ENCODE measurements at places on chromosomes 11 and 22.

- no peaks in the 10 kb centered on the region for H3K27me3 ChIP-seq
- H3K27ac ChIP-seq: no peak overlapping the region
- DNase-seq: no peak
- no peaks in the 10 kb centered on the region for H3K36me3 ChIP-seq
- no peak overlapping the region for H3K4me3 ChIP-seq
- H3K4me1 ChIP-seq: no peaks in the 10 kb centered on the region
Observed at GRCh38 chr11:90919332-90919731, 696.5 kb upstream of the CHORDC1 start.

DNA sequence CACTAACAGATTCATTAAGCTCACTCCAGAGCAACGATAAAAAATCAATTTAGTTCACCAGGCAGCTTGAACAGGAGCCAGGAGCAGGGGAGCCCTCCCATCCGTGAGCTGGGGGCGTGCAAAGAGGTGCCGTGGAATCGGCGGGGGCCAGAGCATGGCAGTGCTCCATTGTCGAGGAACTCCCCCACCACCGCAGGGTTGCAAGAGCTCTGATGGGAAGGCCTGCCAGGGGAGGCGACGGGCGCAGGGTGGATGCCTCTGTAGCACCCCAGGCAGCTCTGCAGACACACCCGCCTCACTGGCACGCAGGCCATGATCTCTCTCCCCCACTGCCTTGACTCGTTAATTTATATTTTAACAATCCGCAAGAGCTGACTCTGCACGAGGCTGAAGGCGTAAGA lies 433.2 kb downstream of the MIAT start:
- DNase-seq: no peak
- peaks cover 4% of the 10 kb centered on the region for H3K4me1 ChIP-seq
- H3K27ac ChIP-seq: no peak overlapping the region
- peaks cover 58% of the 10 kb centered on the region for H3K27me3 ChIP-seq
- H3K4me3 ChIP-seq: no peak overlapping the region

DNA sequence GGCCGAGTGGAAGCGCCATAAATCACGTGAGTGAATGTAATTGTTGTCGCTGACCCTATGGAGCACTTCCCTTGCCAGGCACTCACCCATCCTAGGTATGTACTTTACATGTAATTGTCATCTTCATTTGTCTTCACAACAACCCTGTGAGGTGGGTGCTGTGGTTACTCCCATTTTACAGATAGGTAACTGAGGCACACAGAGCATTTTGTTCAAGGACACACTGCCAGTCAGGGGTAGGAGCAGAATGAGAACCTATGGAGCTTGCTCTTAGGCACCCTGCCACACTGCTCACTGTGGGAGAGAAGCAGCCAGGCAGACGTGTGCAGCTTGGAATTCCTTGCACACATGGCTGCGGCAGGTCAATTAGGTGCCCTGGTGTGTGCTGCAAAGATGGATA lies 785 bp upstream of the EFCAB6 start:
- peak overlapping the region; percentile 83 for H3K27ac ChIP-seq
- H3K4me1 ChIP-seq: peaks cover 11% of the 10 kb centered on the region
- H3K4me3 ChIP-seq: peak overlapping the region; percentile 83
- DNase-seq: no peak
- no peaks in the 10 kb centered on the region for H3K27me3 ChIP-seq

- H3K4me1 ChIP-seq: no peaks in the 10 kb centered on the region
- no peak overlapping the region for H3K4me3 ChIP-seq
- no peak overlapping the region for H3K27ac ChIP-seq
- H3K27me3 ChIP-seq: no peaks in the 10 kb centered on the region
Observed at GRCh38 chr11:131666617-131667016, 296.2 kb downstream of the NTM start.

DNA sequence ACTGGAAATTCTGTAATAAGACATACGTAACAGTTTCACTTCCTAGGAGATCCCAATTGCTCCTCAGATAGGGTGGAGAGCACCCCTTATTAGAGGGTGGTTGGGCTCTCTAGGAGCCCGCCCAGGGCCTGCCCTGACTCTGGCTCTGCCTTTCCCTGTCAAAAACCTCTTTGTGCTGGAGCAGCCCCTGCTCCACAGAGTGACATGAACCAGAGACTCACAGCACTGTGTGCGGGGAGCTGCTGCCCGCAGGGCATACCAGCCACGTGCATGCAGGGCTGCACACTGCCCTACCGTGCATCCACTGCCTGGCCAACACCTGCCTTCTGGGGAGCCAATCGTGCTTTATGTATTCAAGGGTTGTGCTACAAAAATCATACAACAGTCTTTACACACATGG lies 24.3 kb downstream of the KCNQ1OT1 start:
- no peaks in the 10 kb centered on the region for H3K36me3 ChIP-seq
- no peaks in the 10 kb centered on the region for H3K27me3 ChIP-seq
- no peaks in the 10 kb centered on the region for H3K4me1 ChIP-seq
- DNase-seq: no peak

- no peaks in the 10 kb centered on the region for H3K27me3 ChIP-seq
- DNase-seq: no peak
- H3K4me1 ChIP-seq: peaks cover 5% of the 10 kb centered on the region
- no peaks in the 10 kb centered on the region for H3K36me3 ChIP-seq
- H3K4me3 ChIP-seq: no peak overlapping the region
Observed at GRCh38 chr11:15764326-15764725, 592.0 kb downstream of the SOX6 start.

- H3K27ac ChIP-seq: no peak overlapping the region
- H3K27me3 ChIP-seq: no peaks in the 10 kb centered on the region
- no peak overlapping the region for H3K4me3 ChIP-seq
- no peaks in the 10 kb centered on the region for H3K4me1 ChIP-seq
- no peak for DNase-seq
Observed at GRCh38 chr11:36631774-36632173, 33.7 kb upstream of the RAG2 start.

DNA sequence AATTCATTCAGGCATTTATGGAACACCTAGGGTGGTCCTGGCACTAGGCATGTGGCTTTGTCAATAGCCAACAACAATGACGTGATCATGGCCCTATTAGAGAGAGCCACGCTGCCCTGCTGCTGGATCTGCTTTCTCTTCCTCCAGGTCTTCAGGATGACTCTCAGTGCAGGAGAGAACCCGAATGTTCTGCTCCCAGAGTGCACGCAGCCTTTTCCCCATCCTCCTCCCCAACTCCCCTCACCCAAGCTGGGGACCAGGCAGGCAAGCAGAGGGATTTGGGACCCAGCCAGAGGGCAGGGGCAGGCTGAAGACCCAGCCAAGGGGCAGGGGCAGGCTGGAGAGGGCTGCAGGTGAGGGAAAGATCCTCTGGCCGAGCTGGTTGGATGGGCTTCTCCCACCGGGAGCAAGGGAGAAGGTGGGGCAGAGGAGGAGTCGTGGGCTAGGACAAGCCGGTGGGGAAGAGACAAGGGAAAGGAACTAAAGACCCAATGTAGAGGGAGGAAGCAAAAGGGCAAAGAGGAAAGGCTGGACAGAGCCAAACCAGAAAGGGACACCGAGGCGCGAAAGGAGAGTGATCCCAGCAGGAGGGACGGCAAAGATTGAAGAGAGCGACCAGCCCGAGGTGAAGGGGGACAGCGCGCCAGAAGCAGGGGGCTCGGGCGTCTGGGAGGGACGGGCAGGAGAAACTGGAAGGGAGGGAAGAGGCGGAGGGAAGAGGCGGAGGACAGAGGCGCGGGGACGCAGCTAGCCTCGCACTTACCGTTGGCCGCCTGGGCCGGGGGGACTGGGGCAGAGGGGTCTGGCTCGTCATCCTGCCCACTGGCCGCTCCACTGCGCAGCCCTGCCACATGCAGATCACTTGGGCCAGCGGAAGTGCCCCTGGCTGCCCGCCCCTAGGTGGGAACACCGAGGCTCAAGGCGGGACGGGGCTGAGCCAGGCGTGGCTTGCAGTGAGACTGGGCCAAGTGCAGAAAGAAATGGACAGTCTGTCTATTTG lies at the start of gene KCTD14:
Gene KCTD14, minus strand, starts transcription at position 880 of the 1,000 bp plus-strand sequence. Its CDS starts 27 bp downstream, at position 853.
- H3K4me3 ChIP-seq: peak within 1 kb of the TSS; percentile 41
- H3K4me1 ChIP-seq: peaks cover 15% of the 10 kb centered on the region
- no peaks in the 10 kb centered on the region for H3K36me3 ChIP-seq
- peak within 1 kb of the TSS; percentile 28 for H3K27ac ChIP-seq
- no peaks in the 10 kb centered on the region for H3K27me3 ChIP-seq
- no peak for DNase-seq

GRCh38 chr11:94629741-94630140 lies 62.6 kb downstream of the PIWIL4 start:
- H3K27me3 ChIP-seq: no peaks in the 10 kb centered on the region
- H3K27ac ChIP-seq: no peak overlapping the region
- no peak for DNase-seq
- no peaks in the 10 kb centered on the region for H3K4me1 ChIP-seq
- H3K36me3 ChIP-seq: no peaks in the 10 kb centered on the region
- H3K4me3 ChIP-seq: no peak overlapping the region

- H3K4me1 ChIP-seq: no peaks in the 10 kb centered on the region
- H3K27me3 ChIP-seq: peaks cover 3% of the 10 kb centered on the region
- H3K27ac ChIP-seq: no peak overlapping the region
- H3K36me3 ChIP-seq: no peaks in the 10 kb centered on the region
- DNase-seq: no peak
- no peak overlapping the region for H3K4me3 ChIP-seq
Observed at GRCh38 chr22:42000466-42000865, 1.9 kb downstream of the WBP2NL start.

- peaks cover 5% of the 10 kb centered on the region for H3K4me1 ChIP-seq
- H3K27me3 ChIP-seq: no peaks in the 10 kb centered on the region
- DNase-seq: no peak
- peaks cover 7% of the 10 kb centered on the region for H3K36me3 ChIP-seq
- H3K27ac ChIP-seq: no peak overlapping the region
- no peak overlapping the region for H3K4me3 ChIP-seq
Observed at GRCh38 chr22:30282616-30283046, 6.7 kb downstream of the CASTOR1 start.

DNA sequence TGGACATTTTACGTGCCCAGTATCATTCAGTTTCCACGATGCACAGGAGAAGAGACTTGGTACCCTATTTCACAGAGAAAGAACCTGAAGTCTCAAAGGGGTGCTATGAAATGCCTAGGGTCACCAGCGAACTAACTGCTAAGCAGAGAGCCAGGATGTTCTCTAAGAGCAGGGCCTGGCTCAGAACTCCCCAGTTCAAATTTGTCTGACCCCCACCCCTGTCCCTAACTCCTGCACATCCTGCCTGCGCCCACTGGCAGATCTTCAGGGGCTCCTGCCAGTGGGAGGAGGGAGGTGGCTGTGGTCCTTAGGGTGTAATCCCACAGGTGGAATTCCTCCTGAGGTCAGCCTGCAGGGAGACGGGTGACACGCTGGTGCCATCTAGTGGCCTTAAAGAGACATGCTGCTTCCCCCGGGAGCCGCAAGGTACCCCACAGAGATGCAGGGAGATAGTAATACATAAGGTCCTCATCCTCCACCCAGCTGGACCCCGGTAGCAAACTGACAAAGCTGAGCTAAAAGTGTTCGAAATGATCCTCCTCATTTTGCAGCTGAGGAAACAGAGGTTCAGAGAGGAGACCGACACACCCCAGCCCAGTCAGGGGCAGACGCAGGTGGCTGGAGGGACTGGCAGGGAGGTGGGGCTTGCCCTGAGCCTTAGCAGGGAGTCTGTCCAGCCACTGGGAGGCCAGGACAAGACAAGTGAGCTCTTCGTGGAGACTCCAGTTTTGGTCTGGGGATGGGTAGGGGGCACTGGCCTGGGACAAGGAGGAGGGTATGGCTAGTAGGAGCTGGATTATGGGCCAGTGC lies 34.1 kb downstream of the MB start:
- no peak overlapping the region for H3K4me3 ChIP-seq
- H3K4me1 ChIP-seq: no peaks in the 10 kb centered on the region
- H3K36me3 ChIP-seq: no peaks in the 10 kb centered on the region
- no peak for DNase-seq
- no peak overlapping the region for H3K27ac ChIP-seq
- H3K27me3 ChIP-seq: no peaks in the 10 kb centered on the region

DNA sequence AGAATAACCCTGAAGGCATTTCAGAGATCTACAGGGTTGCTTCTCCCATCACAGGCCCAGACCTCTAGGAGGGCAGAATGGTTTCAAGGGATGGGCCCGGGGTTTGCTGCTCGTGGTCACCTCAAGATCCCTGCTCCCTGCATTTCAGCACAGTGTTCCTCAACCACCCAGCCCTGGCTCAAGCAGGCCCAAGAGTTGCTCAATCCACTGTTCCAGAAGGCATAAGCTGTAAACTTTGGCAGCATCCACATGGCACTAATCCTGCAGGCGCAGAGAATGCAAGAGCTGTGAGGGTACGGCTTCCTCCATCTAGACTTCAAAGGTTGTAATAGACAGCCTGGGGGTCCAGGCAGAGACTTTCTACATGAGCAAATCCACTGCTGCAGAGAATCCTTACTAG lies 225.0 kb upstream of the UBASH3B start:
- no peak for DNase-seq
- no peaks in the 10 kb centered on the region for H3K4me1 ChIP-seq
- H3K27ac ChIP-seq: no peak overlapping the region
- H3K27me3 ChIP-seq: no peaks in the 10 kb centered on the region

- no peaks in the 10 kb centered on the region for H3K4me1 ChIP-seq
- H3K27me3 ChIP-seq: no peaks in the 10 kb centered on the region
- no peak overlapping the region for H3K4me3 ChIP-seq
- DNase-seq: no peak
- no peak overlapping the region for H3K27ac ChIP-seq
- H3K36me3 ChIP-seq: no peaks in the 10 kb centered on the region
Observed at GRCh38 chr11:78930810-78931523, 356.3 kb upstream of the NARS2 start.

DNA sequence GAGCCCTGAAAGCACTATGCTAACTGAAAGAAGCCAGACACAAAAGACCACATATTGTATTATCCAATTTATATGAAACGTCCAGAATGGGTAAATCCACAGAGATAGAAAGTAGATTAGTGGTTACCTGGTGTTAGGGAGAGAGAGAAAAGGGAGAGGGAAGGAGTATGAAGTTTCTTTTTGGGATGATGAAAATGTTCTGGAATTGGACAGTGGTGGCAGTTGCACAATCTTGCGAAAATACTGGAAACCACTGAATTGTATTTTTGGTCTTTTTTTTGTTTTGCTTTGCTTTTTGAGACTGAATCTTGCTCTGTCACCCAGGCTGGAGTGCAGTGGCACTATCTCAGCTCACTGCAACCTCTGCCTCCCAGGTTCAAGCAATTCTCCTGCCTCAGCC lies 63.5 kb downstream of the MRTFA start:
- H3K4me1 ChIP-seq: peaks cover 13% of the 10 kb centered on the region
- H3K4me3 ChIP-seq: no peak overlapping the region
- no peak overlapping the region for H3K27ac ChIP-seq
- H3K36me3 ChIP-seq: no peaks in the 10 kb centered on the region
- H3K27me3 ChIP-seq: no peaks in the 10 kb centered on the region

- H3K27me3 ChIP-seq: no peaks in the 10 kb centered on the region
- no peaks in the 10 kb centered on the region for H3K4me1 ChIP-seq
- no peak for DNase-seq
- H3K36me3 ChIP-seq: no peaks in the 10 kb centered on the region
- H3K27ac ChIP-seq: no peak overlapping the region
Observed at GRCh38 chr11:113715273-113715672, 9.2 kb upstream of the TMPRSS5 start.

GRCh38 chr22:47548953-47549740 lies 786.7 kb downstream of the TBC1D22A start:
- H3K4me3 ChIP-seq: no peak overlapping the region
- no peaks in the 10 kb centered on the region for H3K4me1 ChIP-seq
- H3K27ac ChIP-seq: no peak overlapping the region

All from keratinocyte (primary cell).